ENCODE measurements at places on chromosomes 7 and 10.

GRCh38 chr10:34705563-34705962, 109.5 kb downstream of the PARD3 start:
- DNase-seq = no peak

GRCh38 chr10:122974023-122974422, 6.2 kb upstream of the PSTK start:
- no peak for DNase-seq

DNA sequence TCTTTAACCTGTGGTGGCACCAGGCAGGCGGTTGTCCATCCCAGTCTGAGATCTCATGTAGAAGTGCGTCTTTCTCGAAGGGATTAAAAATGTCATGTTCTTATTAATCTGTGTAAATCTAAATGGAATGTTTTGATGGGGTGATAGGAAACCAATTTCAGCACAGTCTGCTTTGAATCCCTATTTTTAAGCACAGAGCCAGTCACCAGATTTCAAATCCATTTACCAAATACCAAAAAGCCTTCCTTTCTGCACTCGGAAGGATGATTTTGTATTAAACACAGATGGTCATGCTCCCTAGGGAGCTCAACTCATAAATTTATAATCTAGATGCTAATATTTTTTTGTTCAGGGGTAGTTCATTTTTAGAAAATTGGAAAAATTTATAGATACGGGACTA, 160.6 kb upstream of the AOAH start:
- no peak for DNase-seq

- DNase-seq = no peak
Measured at GRCh38 chr7:29359482-29360093, 165.0 kb downstream of the CHN2 start.

- DNase-seq = no peak
Measured at GRCh38 chr7:82672078-82672477, 228.5 kb upstream of the CACNA2D1 start.

GRCh38 chr7:34190299-34190698, 285.0 kb downstream of the BMPER start:
- DNase-seq = peak; percentile 28

DNA sequence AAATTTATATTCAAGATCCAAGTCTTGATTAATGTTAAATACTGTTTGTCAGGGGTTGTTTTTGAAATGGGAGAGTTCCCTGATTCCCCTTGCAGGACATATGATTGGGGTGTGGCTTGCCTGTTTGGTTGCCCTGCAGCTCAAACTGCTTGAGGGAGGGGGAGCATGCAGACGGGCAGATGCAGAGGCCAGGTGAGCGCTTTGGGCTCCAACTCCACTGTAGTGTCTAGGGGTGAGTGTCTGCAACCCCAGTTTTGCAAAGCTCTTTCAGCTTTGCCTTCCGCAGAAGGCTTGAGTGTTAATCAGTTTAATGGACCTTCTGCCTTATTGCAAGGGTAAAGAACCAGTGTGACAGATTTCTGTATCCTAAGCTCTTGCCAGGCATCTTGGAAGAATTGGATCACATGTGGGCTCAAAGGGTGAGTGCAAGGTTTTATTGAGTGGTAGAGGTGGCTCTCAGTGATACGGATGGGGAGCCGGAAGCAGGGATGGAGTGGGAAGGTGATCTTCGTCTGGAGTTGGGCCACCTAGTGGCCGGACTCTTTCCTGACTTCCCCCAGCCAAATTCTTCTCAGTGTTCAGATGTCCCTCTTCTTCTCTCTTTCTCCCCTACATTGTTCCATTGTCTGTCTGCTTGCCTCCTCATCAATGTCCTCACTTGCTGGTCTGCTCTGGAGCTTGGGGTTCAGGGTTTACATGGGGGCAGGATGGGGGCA, 479.7 kb downstream of the ATRNL1 start:
- DNase-seq = no peak

DNA sequence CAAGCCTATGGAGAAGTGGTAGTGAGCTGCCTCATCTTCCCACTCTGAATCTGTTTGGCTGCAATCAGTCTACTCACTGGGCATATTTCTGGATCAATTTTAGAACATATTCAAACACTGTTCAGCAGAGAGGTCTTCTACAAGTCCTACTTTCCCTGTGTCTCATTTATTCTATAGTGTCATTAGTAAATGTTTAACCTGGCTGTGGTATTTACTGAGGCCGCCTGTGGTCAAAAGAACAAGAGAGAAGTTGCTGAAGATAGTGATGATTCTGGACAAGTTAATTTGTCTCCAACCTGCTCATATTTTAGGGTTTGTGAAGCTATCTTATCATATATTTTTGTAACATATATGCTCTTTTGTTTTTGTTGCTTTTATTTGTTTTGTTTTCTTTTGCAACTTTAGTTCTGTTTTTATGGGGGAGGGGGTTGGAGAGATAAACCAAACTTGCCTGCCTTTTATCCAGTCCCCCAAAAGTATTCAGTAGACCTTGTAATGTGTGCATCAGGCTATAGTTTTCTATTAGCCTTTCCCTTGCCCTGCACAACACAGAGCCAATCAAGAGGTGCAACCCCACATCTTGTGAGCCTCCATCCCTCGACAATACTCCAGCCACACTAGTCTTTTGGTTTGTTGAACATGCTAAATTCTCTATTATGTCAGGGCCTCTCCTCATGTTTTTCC, 362.8 kb upstream of the MBL2 start:
- no peak for DNase-seq

DNA sequence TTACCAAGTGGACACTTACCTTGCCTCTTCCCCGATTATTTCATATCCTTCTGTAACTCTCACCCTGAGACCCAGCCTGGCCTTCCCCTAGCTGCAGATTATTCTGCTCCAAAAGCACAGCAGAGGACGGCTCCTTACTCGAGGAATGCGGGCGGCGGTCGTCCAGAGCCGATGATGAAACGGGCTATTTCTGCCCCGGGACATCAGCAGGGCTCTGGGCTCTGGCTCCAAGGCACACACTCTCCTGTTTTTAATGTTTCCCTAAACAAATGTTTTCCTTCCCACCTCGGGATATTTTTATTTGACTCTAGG, 343 bp upstream of the C10orf71 start:
- DNase-seq = no peak

DNA sequence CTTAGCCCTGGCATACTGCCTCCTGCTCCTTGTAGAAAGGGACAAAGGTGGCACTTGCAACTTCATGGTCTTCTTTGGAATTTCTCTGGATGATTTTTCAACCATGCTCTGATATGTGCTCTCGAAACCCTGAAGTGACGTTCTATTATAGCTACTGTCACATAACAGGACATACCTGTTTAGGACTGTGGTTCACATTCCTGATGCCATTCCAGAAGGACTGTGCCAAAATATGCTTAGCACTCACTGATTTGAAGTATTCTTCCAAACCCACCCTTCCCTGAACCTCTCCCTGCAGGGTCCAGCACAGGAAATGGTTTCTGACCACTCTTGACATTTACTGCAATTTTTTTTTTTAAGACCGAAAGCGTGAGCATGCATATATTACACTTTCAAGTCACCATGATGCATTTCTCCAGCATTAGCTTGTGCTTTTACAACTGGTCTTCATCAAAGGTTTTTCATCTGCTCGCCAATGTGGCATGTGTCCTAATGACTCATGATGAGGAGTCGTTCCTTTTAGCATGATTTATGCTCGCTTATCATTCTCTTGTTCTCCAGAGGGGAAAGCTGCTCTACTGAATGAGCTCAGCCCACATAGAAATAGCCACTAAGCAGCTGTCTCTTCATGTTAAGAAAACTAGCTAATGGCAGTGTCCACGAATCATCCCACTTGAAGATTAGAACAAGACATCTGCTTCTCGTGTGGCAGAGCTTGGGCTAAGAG, 135.2 kb downstream of the ADAM12 start:
- DNase-seq = no peak

DNA sequence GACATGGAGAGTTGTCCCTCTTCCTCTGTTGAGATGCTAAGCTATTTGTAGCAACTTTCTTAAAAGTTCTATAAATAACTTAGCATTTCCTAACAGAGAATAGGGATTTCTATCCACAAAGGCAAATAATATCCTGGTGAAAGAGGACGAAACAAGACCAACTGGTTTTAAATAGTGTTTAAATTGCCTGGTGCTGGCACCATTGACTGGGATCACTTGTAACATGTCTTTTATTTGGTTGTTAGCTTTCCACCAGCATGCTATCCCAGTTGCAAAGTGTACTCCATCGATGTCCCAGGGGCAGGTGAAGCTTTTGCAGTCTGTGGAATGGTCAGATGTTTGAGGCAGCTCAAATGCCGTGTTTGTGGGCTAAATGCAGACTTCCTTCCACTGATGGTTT, 3.7 kb downstream of the SUFU start:
- DNase-seq = no peak
